ENCODE measurements at places on chromosomes 6 and 20. TPM values are rescaled to one million over a fixed set of nuclear protein-coding genes. Genes with fewer than 3 reads are reported as not detected.

DNA sequence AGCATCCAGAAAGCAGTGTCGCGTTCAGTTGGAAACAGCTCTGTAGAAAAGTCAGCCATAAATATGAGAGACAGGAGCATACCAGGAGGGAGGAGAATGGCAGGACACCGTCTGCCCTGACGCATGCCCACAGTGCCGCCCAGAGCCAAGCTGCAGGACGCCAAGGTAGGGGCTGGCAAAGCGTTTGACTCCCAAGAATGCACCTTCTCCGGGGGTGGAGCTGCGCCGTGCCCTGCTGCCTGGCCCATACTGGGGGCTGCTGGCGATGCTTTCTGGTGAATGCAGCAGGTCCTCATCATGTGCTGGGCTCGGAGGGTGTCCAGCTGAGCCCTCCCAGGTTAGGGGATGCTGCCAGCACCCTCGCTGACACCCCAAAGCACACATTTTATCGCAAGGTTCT is 349.8 kb downstream of the CDH4 start:
- DNase-seq, result no peak

DNA sequence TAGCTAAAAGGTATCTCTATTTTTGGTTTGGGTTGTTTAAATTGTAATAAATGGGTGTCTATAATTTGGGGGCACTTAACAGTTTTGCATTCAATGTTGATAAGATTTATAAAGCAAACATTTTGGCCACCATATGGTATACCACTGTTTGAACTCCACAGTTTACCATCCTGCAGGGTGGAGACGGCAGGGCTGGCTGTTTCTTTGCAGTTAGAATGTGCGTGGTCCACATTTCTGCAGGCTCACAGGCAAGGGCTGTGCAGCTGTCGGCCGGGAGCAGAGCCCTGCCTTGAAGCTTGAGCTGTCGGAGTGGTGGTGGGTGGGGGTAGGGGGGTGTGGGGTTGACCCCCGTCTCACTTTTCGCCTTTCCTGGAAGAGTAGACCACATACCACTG is 135.9 kb downstream of the CDH4 start:
- no peak for DNase-seq

DNA sequence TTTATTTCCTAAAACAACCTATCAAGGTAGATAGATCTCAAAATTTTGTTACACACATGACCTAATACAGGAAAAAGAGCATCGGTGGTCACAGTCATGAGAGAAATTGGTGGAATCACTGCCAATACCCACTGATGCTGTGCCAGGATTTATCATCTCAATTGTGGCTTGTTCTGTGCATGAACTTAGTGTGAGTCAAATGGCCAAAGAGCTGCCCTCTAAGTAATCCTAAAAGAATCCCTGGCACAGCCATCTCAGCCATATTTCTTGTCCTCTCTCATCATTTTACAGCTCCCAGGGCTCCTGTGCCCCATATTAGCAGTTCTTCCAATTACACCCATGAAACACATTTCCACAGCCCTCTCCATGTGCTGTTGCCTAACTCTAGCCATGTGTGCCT is 6.1 kb downstream of the GSTA5 start:
- peak; percentile 53 for DNase-seq

GRCh38 chr6:48048451-48049146 is 62.4 kb downstream of the PTCHD4 start:
- DNase-seq, result no peak

Gene SLC23A2
- total RNA-seq, result 11.0 TPM

Gene DAAM2
- 25.9 TPM for total RNA-seq

Data from fibroblast of lung (primary cell).